ENCODE measurements at places on chromosomes 13 and 19. TPM values are rescaled to one million over a fixed set of nuclear protein-coding genes. Genes with fewer than 3 reads are reported as not detected.

GRCh38 chr19:1231729-1232637 is 5.8 kb downstream of the CBARP start:
- no peak overlapping the region for H3K4me3 ChIP-seq
- peak overlapping the region; percentile 40 for H3K27ac ChIP-seq
- H3K27me3 ChIP-seq = peaks cover 6% of the 10 kb centered on the region
- H3K4me1 ChIP-seq = peaks cover 2% of the 10 kb centered on the region

GRCh38 chr13:96650301-96650886 is 343.9 kb downstream of the OXGR1 start:
- no peak overlapping the region for H3K27ac ChIP-seq
- no peaks in the 10 kb centered on the region for H3K36me3 ChIP-seq
- H3K27me3 ChIP-seq = no peaks in the 10 kb centered on the region
- no peaks in the 10 kb centered on the region for H3K4me1 ChIP-seq
- DNase-seq = no peak

DNA sequence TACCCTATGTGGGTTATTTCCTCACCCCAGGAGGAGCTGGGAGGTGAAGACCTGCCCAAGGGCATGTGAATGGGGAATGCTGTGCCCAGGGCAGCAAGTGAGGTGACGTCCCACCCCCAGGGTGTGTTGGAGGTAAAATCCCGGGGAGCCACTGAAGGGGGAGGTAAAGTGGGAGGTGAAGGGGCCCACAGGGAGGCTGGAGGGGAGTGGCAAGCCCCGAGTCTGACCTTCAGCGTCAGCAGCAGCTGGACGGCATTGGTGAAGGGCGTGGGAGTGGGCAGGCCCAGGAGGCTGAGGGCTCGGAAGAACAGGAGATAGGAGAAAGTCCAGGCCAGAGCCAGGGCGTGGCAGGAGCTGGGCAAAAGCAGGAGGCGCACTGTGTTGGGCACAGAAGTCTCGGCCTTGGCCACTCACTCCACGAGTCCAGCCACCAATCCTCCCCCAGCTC is 2.4 kb downstream of the MBOAT7 start:
- H3K36me3 ChIP-seq = no peaks in the 10 kb centered on the region
- H3K27me3 ChIP-seq = no peaks in the 10 kb centered on the region
- H3K4me3 ChIP-seq = no peak overlapping the region
- peaks cover 16% of the 10 kb centered on the region for H3K4me1 ChIP-seq

DNA sequence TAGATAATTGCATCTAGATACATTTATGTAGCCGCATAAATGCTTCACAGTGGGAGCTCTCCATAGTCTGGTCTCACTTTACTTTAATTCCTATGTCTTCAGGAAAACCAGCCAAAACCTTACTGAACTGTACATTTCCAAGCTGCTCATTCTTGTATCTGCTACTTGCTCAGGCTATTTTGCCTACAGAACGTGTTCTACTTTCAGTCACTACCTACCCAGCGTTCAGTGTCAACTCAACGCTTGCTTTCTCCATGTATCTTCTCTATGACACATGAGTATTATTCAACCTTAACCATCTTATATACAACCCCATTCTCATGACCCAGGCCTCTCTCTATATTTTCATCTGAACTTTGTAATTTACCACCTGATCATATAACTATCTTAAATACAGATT is 101.9 kb downstream of the KLF12 start:
- peaks cover 6% of the 10 kb centered on the region for H3K4me1 ChIP-seq
- H3K27me3 ChIP-seq = no peaks in the 10 kb centered on the region
- H3K36me3 ChIP-seq = no peaks in the 10 kb centered on the region
- no peak for DNase-seq

DNA sequence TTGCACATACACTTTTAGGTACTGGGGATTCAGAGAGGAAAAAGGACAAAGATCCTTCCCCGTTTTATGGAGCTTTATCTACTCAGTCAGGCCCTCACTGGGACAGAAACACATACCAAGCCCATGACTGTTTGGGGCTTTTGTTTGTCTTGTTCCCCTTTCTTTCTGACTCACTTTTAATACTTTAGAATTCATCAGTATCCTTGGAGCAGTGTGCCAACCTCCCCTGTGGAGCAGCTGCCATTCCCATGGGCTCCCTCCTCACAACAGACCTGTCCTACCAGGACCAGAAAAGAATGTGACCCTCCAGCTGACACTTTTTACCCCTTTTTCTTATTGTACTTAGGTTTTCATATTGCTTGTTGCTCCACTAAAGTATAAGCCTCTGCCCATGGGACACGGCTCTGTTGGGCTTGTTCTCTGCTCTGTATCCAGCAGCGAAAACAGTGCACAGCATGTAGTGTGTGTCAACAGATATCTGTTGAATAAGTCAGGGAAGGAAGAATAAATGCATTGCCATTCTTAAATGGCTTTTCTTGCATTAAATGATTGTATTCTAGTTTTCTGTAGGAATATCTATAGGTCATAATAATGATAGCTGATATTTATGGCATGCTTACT is 431.1 kb downstream of the EFNB2 start:
- no peak overlapping the region for H3K27ac ChIP-seq
- no peaks in the 10 kb centered on the region for H3K4me1 ChIP-seq
- no peaks in the 10 kb centered on the region for H3K36me3 ChIP-seq
- no peaks in the 10 kb centered on the region for H3K27me3 ChIP-seq
- no peak for DNase-seq

- peaks cover 14% of the 10 kb centered on the region for H3K4me1 ChIP-seq
- no peaks in the 10 kb centered on the region for H3K27me3 ChIP-seq
- no peaks in the 10 kb centered on the region for H3K36me3 ChIP-seq
- H3K27ac ChIP-seq = no peak overlapping the region
These were observed 1.2 kb upstream of the RNASEH2B start for GRCh38 chr13:50908371-50908770.

GRCh38 chr19:16036397-16036925 is 39.8 kb upstream of the TPM4 start:
- DNase-seq = no peak
- peaks cover 4% of the 10 kb centered on the region for H3K4me1 ChIP-seq
- H3K4me3 ChIP-seq = no peak overlapping the region
- H3K27ac ChIP-seq = no peak overlapping the region
- no peaks in the 10 kb centered on the region for H3K27me3 ChIP-seq

Gene MIDN
- 56.9 TPM for total RNA-seq
